Urothelium cell line (cell line): ENCODE measurements at places on chromosomes 2 and 18.
A peak's percentile ranks its signal among the peaks of the same experiment; 100 is the strongest.

GRCh38 chr18:56148373-56148772 lies 490.0 kb downstream of the TXNL1 start:
- DNase-seq = no peak

DNA sequence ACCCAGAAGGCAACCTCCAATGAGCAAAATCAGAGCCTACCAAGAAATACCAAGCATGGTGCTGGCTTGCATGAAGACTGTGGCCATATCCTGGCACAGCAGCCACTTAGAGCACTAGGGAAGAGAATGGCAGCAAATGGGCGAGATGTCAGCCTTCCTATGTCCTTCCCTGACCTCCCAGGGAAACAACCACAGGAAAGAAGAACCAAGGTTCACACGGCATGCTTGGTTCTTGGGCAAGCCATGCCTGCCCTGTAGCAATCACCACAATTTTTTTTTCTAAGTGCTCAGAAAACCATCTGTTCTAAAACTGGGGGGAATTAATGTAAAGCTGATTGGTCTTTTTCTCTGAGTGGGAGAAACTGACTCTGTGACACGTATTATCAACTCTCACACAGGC lies 27.8 kb downstream of the GALNT14 start:
- no peak for DNase-seq

- no peak for DNase-seq
Observed at GRCh38 chr18:6145645-6146306, 250.5 kb upstream of the TMEM200C start.

- no peak for DNase-seq
Observed at GRCh38 chr2:36486521-36487044, 111.4 kb downstream of the FEZ2 start.

DNA sequence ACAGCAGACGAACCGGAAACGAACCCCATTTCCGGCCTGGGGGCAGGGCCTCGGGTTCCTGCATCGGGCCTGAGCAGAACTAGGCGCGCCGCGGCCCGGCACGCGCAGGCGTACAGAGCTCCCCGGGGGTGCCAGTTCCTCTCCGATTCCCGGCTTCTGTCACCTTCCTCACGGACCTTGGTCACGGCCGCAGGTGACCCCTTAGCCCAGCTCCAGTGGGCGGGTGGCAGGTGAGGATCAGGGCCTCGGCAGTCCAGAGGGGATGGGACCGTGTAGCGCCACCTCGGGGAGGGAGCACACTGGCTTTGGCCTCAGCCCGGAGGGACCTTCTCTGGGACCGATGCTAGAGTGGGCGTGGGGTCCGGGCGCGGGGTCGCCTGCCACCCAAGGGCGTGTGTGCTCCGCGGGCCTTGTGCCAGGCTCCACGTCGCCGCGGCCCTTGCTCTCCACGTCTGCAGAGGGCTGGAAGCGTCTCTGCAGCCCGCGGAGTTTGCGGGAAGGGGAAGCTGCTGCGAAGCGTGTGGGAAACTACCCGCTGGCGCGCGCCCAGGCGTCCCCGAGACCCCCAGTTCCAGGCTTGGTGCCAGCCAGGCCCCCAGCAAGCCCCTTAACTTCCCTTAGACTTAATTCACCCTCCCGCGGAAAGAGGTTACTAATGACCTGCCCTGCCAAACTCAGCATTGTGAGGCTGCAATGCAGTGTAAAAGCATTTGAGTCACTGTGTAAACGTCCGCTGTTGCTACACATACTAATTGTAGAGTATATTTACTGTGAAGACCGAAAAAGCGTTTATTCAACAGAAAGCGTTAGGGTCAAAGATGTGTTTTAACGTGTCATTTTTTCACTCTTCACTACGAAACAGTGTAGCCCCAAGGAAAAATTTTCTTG lies at the start of gene TRAPPC12:
Gene TRAPPC12 (plus strand): TSS at position 48 of the 888 bp plus-strand sequence. CDS start 7,930 bp downstream, outside the sequence.
- peak; percentile 85 for DNase-seq

- no peak for DNase-seq
Observed at GRCh38 chr2:26941486-26941885, 29.0 kb upstream of the MAPRE3 start.
